ENCODE measurements at places on chromosomes 7 and 10.

DNA sequence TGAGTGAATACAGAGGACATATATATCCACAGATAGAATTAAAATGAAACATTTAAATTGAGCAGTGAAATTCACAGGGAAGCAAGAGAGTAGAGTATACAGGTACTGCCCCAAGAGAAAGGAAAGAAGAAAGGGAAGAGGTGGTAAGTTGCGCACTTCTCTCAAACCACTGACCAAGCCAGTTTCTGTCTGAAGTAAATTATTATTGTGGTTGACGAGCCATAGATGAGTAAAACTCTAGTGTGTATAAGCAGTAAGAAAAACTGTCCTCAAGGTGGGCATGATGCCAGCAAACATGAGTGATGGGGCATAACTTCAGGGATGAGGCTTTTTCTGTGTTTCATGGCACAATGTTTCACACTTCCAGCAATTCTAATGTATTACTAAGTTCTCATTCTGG is 4.4 kb upstream of the BET1 start:
- DNase-seq = no peak

- no peak for DNase-seq
These were observed 223.2 kb downstream of the SH2D4B start for GRCh38 chr10:80760914-80761371.

DNA sequence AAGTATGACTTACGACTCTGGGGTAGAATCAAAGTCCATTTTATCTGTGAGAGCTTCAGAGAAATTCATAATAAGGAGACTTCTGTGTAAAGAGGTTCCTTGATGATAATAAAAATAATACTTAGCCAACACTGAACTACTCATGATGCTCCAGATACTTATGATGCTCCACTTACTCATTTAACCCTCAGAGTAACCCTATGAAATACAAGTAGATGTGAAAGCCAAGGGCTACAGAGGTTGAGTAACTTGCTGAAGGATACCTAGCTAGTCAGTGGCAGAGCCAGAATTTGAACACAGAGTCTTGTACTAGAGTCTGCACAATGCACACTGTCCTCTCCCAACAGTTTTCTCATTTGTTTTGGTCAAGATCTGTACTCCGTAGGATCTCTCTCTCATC is 89.5 kb downstream of the HECW1 start:
- DNase-seq = no peak

DNA sequence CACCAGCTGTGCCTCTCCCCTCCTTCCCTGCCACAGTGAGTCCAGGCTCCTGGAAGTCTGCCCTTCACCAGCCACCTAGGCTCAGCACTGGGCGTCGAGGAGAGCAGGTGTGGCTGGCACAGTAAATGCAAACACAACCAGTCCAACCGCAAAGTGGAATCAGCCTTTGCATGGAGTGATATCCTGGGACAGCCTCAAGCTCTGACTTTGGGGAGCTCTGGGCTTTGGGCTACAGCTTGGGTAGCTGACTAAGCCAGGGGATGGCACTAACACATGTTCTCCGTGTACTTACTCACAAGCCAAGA is 312.4 kb downstream of the KCNMA1 start:
- no peak for DNase-seq

DNA sequence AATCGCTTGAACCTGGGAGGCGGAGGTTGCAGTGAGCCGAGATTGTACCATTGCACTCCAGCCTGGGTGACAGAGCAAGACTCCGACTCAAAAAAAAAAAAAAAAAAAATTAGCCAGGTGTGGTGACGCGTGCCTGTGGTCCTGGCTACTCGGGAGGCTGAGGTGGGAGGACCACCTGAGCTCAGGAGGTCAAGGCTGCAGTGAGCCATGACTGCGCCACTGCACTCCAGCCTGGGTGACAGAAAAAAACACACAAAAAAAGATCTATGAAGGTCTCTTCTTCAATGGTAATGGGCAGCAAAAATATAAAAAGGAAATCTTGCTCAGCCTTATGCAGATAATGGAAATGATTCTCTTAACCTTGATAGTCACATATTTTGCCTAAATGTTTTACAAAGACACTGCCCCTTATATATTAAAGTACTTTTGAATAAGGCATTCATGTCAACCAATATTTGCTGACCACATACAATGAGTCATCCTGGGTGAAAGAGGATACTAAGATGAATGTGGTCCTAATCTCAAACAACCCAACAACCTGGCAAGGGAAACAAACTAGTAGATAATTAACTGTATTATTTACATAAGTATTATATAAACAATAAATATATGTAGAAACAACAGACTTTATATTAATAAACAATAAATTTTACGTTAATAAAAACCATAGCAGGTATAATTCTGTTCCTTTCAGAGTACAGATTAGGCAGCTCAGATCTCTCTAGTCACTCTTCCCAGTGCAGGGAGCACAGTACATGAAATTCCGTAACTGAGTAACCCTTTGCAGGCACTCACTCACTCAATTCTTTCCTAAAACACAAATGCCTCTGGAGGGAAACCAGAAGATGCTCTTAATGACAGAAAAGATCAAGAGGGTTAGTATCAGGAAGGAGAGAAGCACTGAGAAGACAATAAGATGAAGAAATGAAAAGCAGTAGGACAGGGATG is 8.1 kb downstream of the TOMM7 start:
- DNase-seq = no peak

GRCh38 chr7:67306331-67306730 is 309.7 kb downstream of the TYW1 start:
- no peak for DNase-seq

GRCh38 chr10:104819731-104820130 is 178.6 kb downstream of the SORCS3 start:
- no peak for DNase-seq

DNA sequence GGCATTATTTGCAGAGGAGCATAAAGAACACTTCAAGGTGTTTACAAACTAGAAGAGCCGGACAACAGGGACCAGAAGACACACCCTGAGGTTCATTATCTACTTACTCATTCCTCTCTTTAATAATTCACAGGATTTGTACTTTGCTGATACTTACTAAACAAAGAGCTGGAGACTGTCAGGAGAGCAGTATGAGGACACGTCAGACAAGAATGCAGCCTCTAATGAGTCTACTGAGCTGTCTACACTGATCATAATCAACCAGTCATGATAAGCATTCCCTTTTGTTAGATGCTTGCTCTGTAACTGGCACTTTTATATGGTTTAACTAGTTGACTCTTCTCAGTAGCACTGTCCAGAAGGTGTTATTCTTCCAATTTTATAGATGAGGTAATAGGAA is 243.3 kb upstream of the CDC14C start:
- no peak for DNase-seq

DNA sequence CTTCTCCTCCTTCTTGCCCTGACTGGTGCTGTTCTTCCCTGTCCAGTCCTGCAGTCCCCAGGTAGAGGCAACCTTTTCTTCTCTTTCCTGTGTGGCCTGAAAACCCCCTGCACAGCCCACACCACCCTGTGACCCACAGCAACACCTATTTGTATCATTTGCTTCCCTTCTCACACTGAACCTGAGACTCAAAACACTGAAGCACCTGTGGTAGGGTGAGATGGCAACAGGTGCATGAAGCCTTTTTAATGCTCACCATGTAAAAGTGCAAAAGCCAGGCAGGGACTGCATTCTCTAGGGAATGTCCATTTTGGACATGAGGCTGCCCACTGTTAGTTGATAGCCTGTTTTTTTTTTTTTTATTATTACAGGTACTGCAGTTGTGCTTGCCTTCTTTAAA is 71.4 kb downstream of the LRMDA start:
- DNase-seq = no peak

GRCh38 chr10:80530251-80530650 is 7.5 kb upstream of the SH2D4B start:
- DNase-seq = peak; percentile 51

- DNase-seq = no peak
These were observed 165.7 kb downstream of the PTPN20 start for GRCh38 chr10:47076949-47077361.

GRCh38 chr7:28957751-28958234 is 337 bp downstream of the TRIL start:
- no peak for DNase-seq

GRCh38 chr10:75283671-75284470 is 48.1 kb upstream of the COMTD1 start:
- no peak for DNase-seq

DNA sequence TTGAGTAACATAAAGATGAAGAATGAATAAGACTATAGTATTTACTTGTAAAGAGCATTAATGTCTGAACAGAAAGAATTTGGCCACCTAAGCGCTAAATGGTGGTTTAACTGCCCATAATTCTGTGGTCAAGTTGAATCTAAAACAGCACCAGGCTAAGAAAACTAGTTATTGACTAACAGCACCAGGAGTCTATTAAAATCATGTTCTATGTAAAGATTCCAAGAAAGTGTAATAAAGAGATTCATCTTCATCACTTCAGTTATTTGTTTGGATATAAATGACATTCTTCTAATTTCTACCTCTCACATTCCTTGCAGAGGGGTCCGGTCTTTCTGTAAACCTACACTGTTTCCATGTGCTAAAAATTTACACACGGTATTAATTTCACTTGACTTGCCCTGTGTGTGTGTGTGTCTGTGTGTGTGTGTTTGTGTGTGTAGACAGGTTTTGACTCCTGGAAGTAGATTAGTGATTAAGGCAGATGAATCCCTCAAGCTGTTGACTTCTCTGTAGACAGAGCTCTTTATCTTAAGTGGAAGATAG is 84.4 kb downstream of the KLF6 start:
- no peak for DNase-seq

- no peak for DNase-seq
These were observed 69.0 kb downstream of the AHR start for GRCh38 chr7:17367502-17367901.

- no peak for DNase-seq
These were observed 12.5 kb downstream of the PRF1 start for GRCh38 chr10:70589762-70590654.

GRCh38 chr10:7388602-7389001 is 22.2 kb downstream of the SFMBT2 start:
- no peak for DNase-seq

GRCh38 chr10:95275726-95276366 is 15.0 kb downstream of the PDLIM1 start:
- DNase-seq = no peak

DNA sequence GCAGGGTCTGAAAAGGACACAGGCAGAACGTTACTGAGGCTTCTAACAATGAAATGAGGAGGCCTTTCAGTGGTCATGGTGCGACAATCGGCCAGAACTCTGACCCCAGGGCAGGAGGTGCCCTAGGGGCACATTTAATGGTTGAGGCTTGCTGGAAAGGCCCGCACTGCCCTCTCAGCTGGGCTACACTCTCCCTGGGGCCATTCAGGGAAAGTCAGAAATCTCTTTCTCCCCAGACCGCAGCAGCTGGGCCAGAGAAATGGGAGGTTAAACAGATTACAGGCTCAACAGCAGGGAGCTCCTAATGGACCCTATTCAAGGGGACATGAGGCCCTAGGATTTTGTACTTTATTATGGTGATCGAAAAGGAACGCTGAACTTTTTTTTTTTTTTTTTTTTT is 85.6 kb upstream of the FGFR2 start:
- DNase-seq = no peak

DNA sequence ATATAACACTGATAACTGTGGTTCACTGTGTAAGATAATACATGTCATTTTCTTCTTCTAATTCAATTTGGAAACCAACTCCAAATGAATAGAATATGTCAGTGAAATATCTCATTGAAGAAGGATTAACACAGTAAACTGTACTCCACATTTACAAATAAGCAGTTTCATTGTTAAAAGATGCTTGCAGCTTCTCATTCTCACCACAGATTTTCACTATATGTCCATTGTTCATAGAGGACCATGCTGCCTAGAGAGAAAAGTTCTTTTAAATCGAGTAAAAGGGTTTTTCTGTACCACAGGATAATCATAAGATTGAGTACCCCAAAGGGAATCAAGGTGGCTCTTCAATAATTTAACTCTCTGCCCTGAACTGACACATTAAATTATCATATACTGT is 165.5 kb downstream of the LRRN3 start:
- DNase-seq = no peak

DNA sequence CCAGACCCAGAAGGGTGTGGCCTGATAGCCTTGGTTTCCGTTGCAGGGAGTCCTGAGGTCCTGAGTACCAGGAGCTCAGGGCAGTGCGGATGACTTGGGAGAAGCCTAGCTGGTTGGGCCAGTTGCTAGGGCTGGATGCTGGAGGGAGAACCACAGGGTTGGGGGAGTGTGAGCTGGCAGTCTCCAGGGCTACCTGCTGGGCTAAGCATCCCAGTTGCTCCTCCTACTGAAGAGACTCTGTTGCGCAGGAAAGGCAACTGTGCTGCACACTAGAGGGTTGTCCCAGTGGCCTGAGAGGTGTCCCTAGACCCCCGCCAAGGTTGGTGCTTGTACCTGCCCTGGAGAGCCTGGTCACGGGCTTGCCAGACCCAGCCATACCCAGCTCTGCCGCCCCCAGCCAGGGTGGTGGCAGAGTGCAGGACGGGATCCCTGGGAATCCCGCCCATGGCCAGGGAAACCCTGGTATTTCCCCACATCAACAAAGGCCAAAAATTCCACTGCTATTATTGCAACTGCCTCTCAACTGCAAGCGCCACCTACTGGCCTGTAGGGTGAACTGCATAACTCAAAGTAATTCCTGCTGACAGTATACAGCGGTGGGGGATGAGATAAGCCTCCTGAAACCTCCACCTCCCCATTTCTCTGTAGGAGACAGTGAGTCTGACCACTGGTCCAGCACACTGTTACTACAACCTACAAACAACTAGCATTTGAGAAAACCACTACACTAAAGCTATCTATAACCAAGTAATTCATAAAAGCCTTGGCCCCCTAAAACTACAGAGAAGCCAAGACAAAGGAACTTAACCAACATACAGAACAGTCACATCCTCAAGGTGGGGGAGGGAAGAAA is 67.6 kb upstream of the DDC start:
- peak; percentile 40 for DNase-seq

GRCh38 chr7:129665013-129665401 is 53.5 kb downstream of the NRF1 start:
- no peak for DNase-seq

- DNase-seq = no peak
These were observed 133.6 kb downstream of the SEMA3C start for GRCh38 chr7:80785276-80785675.

DNA sequence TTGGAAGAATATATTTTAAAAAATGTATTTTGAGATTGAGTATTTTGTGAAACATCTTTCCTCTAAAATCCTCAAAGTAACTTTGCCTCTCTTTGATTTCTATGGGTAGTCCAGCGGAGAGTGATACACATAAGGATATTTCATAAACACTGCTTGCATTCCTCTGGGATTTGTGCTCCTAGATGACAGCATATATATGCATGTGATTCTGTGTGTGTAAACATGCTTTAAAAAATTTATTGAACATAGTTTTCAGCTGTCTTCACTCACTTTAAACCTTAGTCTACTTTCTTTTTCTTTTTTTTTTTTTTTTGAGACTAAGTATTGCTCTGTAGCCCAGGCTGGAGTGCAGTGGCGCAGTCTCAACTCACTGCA is 84.6 kb downstream of the KAT6B start:
- DNase-seq = no peak

- DNase-seq = no peak
These were observed 261.8 kb downstream of the GATA3 start for GRCh38 chr10:8316284-8316683.

GRCh38 chr7:151424799-151425198 is 15.0 kb upstream of the WDR86 start:
- DNase-seq = no peak

Measured in stimulated activated CD4-positive, alpha-beta T cell treated with anti-CD3 and anti-CD28 coated beads, Interleukin-15, amount 100 ng/mL, for 48 hours (primary cell).